Epithelial cell of prostate (primary cell): ENCODE measurements at places on chromosomes 2 and 18.
A peak's percentile ranks its signal among the peaks of the same experiment; 100 is the strongest.

DNA sequence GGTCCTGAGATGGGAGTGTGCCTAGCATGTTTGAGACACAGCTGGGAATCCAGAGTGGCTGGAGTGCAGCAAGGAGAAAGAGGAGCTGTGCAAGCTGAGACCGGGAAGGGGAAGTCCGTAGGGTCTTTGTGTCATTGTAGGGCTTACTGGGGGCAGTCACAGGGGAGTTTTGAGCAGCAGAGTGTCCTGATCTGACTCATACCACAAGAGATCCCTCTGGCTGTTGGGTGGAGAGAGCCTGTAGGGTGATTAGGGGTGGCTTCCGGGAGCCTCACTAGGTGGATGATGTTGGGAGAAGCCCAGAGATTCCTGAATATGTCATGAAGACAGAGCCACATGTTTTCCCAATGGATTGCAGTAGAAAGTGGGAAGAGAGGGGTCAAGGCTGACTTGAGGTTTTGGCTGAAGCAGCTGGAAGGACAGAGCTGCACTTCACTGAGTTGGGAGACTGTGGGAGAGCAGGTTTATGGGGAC is 30.9 kb downstream of the FHOD3 start:
- DNase-seq: no peak

DNA sequence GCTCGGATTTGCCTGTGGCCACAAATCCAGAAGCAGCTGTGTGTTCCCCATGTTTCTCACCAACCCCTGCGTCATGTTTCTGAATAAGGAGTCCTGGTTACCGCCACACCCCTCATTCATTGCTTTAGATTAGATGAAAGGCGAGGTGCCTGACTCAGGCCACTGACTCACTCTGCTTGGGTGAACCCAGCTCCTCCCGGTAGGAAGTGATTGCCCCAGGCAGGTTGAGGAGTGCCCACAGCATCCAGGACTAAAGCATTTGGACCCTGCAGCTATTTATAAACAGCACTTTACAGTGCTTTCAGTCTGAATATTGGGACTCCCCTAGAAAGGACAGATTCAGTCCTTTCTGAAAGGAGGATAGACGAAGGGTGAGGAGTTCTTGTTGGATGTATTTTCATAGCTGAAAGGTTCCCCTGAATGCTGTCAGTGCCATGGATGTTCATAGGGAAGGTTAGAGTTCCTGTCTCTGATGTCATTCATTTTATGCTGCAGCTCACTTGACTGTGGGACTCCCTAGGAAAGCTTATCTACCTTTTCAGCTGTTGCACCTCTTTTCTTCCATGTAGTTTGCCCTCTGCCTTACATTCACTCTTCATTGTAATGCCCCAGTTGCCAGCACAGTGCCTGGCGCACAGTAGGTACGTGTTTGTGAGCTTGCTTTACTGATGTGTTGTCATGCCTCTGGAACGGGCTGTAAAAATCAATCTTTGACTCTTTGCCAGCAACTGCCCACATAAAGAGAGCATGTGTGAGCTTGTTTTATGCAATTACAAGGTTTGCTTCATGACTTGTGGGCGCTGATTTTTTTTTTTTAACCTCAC is 14.9 kb downstream of the ITGA6 start:
- DNase-seq: peak; percentile 99

- DNase-seq: no peak
These were observed 124.9 kb downstream of the TNS1 start for GRCh38 chr2:217877866-217878265.

GRCh38 chr18:22822024-22822423 is 111.1 kb upstream of the RBBP8 start:
- DNase-seq: no peak

DNA sequence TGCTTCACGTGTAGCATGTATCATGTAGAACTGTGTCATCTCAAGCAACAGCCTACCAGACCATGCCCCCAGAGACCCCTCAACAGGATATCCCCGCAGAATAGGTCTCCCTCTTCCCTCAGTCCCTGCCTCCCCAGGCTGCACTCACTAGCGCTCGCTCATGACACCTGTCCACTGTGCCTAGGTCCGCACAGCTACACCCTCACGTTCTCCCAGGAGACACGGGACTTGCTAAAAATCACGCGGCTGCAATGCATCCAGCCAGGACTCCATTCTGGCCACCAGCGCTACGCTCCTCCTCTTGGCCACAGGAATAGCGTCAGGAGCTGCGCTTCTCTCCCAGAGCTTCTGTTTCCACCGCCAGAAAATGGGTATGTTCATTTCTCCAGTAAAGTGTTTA is 2.5 kb downstream of the PXDN start:
- DNase-seq: no peak

DNA sequence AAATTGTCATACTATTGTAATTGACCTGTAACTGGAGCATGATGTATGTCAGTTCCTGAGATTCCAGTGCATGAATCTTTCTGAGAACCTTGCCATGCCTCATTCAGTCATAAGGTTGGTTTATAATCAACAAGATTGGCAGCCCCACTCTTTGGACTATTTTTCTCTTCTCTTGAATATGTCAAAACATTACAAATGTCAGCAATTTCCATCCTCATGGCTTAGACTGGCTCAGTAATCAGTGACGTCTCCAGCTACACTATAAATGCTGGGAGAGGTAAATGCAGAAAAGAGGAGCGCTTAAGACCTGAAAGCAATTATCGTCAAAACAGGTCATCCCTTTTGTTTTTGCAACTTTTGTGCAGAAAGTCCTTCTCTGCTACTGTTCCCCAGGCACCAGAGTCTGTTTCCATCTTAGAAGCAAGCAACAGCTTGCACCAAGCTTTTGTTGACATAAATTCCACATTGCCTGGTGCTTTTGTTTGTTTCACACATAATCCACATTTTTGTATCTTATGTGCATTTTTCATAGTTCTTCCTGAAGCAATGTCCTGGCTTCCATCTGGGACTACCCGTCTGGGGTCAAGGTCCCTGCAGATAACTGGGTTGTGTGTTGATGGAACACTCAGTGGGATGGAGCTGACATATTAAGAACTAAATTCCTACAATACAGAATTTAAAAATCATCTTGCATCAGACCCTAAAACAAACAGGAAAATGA is 149.8 kb downstream of the OSR1 start:
- no peak for DNase-seq

DNA sequence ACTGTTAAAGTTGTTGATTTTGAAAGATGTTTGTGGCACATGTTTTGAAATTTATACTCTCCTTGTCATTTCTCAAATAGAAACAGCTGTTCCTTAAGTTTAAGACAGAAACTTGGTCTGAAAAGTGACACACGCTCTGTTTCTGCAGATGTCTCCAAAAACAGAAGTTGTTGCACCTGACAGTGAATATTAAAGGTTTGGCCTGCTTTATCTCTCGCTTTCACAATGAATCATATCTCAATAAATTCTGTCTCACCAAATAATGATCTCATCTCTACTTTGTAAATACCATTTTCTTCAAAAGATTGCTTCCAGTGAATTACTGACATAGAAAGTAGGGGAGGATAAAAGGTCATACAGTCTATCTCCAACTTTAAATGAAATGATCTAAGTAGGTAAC is 294.9 kb upstream of the SYT4 start:
- DNase-seq: no peak

DNA sequence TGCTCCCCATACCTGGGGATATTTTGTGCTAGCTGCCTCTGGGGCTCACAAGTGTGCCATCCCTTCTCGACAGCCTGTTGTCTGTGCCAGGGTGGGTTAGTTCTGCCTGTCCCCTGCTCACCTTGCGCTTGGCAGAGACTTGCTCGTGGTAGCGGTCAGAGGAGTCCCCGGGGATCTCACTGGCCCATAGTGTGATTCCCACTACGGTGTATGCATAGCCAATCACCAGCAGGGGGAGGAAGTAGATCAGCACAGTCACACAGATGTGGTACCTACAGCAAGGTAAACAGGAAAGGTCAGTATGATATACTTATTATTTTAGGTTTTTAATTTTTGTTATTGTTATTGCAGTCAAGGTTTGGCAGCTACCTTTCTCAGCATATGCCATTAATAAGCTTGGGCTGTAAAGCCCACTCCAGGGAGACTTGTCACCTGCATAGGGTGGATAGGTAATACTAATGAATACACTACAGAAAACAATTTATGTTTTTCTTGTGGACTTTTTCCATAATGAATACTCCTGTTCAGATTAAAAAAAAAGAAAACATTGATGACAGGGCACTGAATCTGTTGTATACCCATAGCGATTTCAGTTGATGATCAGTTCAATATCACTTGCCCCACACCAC is 95.2 kb downstream of the POLE4 start:
- DNase-seq: no peak

DNA sequence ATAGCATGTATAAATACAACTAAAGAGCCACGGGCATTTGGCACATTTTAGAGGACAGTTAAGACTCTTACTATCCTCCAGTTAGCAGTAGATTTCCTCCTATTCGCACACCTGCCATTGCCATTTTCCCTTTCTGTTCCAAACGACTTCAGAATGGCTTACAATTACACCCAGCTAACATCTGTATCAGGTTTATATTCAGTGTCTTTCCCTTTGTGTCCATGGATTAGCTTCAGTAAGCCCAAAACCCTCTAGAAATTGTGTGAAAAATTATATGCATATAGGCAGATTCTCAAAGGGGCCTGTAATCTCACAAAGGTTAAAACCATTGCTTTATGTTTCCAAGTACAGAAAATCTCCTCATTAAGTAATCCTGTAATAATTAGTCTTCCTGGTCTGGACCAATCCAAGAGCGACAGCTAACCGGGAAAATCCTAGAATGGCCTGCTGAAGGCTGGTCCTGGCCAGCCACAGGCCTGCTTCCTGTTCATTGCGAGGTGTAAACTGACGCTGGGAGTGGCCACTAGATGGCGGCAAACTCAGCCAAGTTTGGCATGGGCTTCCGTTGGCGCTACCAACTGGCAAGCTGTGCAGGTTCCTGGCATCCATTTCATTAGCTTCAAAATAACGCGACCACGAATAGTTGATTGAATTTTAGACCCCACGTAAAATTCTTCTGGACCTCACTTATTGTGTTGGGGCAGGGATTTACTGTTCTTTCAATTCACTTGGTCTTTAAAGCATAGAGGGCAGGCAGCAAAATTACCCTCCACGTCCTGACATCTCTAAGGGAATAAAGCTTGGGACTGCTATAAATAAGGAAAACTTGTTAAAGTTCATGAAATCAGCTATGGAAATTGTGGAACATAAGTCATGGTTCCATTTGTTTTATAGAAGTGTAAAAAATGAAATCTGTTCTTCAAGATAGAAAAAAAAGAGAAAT is 17.1 kb downstream of the ARHGAP25 start:
- no peak for DNase-seq

DNA sequence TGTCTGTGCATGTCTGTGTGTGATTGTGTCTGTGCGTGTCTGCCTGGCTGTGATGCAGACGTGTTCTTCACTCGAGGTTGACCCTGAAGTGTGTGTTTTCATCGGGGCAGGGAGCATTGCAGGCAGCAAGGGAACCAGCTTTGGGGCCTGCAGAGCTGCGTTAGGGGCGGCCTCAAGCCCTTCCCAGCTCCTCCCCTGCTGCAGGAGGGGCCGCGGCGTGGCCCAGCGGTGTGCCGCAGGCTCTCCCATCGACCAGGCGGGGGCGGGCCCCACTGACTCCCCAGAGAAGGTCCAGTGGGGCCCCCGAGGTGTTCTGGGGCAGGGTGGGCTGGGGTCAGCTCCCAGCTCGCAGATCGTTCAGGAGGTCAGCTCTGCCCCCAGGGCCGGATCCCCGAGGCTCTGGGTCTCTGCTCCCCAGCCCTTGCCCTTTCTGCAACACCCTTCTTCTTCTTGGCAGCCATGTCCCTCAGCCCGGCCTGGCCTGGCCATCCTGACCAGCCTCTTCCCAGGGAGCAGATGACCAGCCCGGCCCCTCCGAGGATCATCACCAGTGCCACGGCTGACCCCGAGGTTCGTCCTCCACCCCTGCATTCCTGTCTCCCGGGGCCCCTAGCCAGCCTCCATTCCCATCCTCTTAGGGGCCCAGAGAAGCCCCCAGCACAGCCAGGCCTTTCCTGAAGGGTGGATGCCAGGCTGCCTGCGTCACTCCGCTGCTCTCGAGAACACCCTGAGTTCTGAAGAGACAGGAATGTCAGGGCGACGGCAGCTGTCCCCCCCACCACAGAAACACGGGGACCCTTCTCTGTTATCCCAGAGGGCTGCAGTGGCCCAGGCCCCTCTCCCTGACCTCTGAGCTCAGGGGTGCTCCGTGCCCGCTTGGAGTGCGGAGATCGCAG is 11.1 kb upstream of the KLHL30 start:
- no peak for DNase-seq

GRCh38 chr18:10923141-10923540 is 226.2 kb downstream of the PIEZO2 start:
- DNase-seq: no peak

DNA sequence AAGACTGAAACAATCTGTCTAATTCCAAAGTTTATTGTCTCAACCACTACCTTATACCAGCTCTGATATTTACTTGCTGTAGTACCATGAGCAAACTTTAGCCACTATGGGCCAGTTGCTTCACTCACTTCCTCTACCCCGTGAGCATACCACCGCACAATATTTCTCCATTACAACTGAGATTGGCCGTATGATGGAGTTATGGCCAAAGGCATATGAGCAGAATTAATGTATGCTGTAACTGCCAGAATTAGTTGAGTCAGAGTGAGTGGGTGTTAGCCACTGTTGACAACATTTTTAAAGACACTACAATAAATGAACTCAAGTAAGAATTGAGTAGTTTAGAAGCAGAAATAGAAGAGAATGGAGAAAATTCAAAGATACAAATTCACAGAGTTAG is 69.7 kb downstream of the LRATD1 start:
- DNase-seq: no peak

DNA sequence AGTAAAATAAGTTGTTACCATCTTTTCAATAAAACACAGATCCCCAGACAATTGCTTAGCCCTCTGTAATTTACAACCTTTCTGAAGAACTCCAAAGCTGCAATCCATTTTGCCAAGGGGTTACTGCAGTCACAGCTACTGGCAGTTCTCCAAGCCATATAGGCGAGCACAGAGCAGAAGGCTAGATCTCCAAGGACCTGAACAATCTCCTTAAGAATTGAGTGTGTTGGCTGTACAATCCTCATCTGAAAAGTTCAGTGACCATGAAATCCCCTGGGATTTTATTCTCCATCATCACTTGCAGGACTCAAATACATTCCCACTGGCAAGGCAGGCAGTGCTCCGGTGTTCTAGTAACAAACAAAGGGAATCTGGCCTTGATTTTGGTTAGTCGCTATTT is 103.9 kb upstream of the LRP1B start:
- DNase-seq: no peak

DNA sequence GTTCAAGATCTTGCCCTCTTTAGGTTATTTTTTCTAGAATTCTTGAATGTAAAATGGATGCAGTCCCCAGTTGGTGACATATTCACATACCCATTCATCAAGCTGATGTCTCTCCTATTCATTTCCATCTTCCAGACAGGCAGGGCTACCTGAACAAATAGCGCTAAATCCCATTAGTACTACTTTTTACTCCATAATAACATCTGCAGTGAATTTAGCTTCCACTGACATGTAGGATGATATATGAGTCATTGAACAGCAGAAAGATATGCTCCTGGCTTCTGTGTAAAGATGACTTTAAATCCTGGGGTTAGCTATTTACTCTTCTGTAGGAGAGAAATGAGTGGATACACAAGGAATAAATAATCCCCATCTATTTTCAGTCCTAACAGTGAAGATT is 194.7 kb downstream of the RND3 start:
- no peak for DNase-seq
